ENCODE measurements at places on chromosomes 12 and 14. TPM values are rescaled to one million over a fixed set of nuclear protein-coding genes. Genes with fewer than 3 reads are reported as not detected.

- no peak overlapping the region for H3K27ac ChIP-seq
- no peaks in the 10 kb centered on the region for H3K36me3 ChIP-seq
- no peak overlapping the region for H3K4me3 ChIP-seq
- no peak for DNase-seq
- peaks cover 7% of the 10 kb centered on the region for H3K4me1 ChIP-seq
Measured at GRCh38 chr12:59070322-59070933, 150.1 kb upstream of the LRIG3 start.

- DNase-seq = peak; percentile 33
- no peaks in the 10 kb centered on the region for H3K27me3 ChIP-seq
- peaks cover 32% of the 10 kb centered on the region for H3K36me3 ChIP-seq
- no peak overlapping the region for H3K4me3 ChIP-seq
- H3K27ac ChIP-seq = no peak overlapping the region
Measured at GRCh38 chr12:130827432-130827831, 11.6 kb downstream of the STX2 start.

TMEM132D gene
- total RNA-seq = 14.4 TPM

GRCh38 chr12:47578836-47579235 is 127.0 kb downstream of the RPAP3 start:
- no peak overlapping the region for H3K27ac ChIP-seq
- DNase-seq = no peak
- no peak overlapping the region for H3K4me3 ChIP-seq
- no peaks in the 10 kb centered on the region for H3K4me1 ChIP-seq
- no peaks in the 10 kb centered on the region for H3K36me3 ChIP-seq

- no peak overlapping the region for H3K27ac ChIP-seq
- no peaks in the 10 kb centered on the region for H3K27me3 ChIP-seq
- peaks cover 4% of the 10 kb centered on the region for H3K4me1 ChIP-seq
Measured at GRCh38 chr12:118371321-118372282, 1.1 kb downstream of the TAOK3 start.

- no peak overlapping the region for H3K4me3 ChIP-seq
- H3K27me3 ChIP-seq = no peaks in the 10 kb centered on the region
- H3K27ac ChIP-seq = no peak overlapping the region
- peaks cover 10% of the 10 kb centered on the region for H3K4me1 ChIP-seq
Measured at GRCh38 chr14:93081876-93082570, 33.7 kb downstream of the ITPK1 start.
